ENCODE measurements at places on chromosomes 11 and 22. TPM values are rescaled to one million over a fixed set of nuclear protein-coding genes. Genes with fewer than 3 reads are reported as not detected.

The CDC45 gene
- polyA plus RNA-seq = 1.5 TPM

The CRYBB3 gene
- not detected for polyA plus RNA-seq

The MUC6 gene
- polyA plus RNA-seq = not detected

The MRPL11 gene
- polyA plus RNA-seq = 50.9 TPM

The APOBEC3C gene
- not detected for polyA plus RNA-seq

The PACSIN3 gene
- polyA plus RNA-seq = not detected

The LRRC51 gene
- polyA plus RNA-seq = 20.8 TPM

The SCGB1D2 gene
- not detected for polyA plus RNA-seq

The ANKK1 gene
- polyA plus RNA-seq = not detected

The THY1 gene
- polyA plus RNA-seq = 98.3 TPM

The ACR gene
- not detected for polyA plus RNA-seq

The RABL2B gene
- polyA plus RNA-seq = 26.2 TPM

The CCDC87 gene
- 0.48 TPM for polyA plus RNA-seq

The RAB36 gene
- 3.2 TPM for polyA plus RNA-seq

The NOL12 gene
- 90.0 TPM for polyA plus RNA-seq

The PLA2G3 gene
- not detected for polyA plus RNA-seq

The PDGFB gene
- 0.61 TPM for polyA plus RNA-seq

The LRRN4CL gene
- 0.82 TPM for polyA plus RNA-seq

The OR56A1 gene
- polyA plus RNA-seq = not detected

The KCNK4 gene
- polyA plus RNA-seq = 1.0 TPM

The CCDC15 gene
- 2.5 TPM for polyA plus RNA-seq

The MS4A12 gene
- not detected for polyA plus RNA-seq

The OR52H1 gene
- not detected for polyA plus RNA-seq
